HL-60 (cell line): ENCODE measurements at places on chromosomes 3 and 15.
A peak's percentile ranks its signal among the peaks of the same experiment; 100 is the strongest.

GRCh38 chr15:73994912-73995622, 551 bp downstream of the PML start:
- DNase-seq: peak; percentile 76

DNA sequence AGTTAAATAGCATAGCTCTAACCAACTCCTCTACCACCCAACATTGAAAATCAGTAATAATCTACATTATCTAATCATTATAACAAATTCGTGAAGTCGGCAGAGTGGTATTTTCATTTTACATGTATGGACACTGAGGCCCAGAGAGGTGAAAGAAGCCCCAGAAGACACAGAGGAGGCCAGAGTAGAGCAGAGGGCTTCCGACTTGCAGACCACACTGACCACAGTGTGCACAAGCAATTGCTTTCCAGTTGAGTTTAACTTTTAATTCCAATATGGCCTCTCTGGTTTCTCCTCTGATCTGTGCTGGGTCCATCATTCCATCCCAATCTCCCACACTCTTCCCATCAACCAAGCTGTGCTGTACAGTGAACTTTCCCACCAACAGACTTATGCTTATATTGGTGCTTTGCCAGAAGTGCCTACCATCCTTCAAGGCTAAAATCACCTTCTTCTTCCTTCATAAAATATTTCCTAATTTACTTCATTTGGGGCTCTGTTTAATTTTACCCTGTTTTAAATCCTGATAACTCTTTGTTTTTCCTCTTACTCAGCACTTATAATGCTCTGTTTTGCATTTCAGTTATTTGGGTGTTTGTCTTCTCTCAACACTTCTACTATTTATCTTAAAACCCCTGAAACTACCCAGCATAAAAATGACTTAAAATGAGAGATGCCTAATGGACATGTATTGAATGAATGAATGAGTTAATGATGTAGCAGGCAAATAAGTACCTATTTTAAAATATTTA, 81.8 kb upstream of the TNFSF10 start:
- DNase-seq: no peak

GRCh38 chr15:83107841-83108181, 366 bp downstream of the TM6SF1 start:
- no peak for DNase-seq

DNA sequence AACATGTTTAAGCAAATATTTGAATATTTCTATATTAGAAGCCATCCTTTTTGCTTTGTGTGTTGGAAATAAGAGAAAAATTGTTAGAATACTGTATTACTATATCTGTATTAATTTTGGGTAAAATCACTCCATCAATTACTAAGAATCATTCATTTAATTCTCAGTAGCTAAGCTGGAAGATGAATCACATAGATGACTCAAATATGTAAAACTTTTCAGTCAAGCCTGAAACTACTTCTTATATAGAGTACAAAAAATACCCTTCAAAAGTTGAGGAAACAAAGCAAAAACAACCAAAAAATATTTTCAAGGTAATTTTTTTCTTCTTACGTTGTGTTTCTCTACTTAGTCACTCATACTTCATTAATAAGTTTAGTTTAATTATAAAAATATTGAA, 205.7 kb upstream of the ROBO1 start:
- DNase-seq: no peak

DNA sequence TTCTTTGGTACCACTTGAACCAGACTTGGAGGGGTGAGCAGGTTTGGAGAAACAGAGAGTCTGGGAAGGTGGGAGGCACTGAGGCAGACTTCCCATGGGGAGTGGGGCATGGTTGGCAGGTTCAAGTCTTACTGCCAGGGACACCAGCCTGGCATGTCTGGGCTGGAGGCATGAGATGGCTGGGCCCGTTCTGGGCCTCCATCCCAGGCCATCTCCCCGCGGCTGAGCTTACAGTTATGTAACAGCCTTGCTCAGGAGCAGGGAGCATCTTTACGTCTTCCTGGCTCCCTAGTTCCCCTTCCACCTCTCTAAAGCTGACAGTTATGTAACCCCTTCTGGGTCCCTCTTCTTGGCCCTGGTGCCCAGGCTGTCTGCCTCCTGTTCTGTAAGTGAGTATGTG, 12.4 kb downstream of the VIPR1 start:
- no peak for DNase-seq

- DNase-seq: no peak
These were observed 141.8 kb upstream of the BHLHE40 start for GRCh38 chr3:4837374-4837930.

DNA sequence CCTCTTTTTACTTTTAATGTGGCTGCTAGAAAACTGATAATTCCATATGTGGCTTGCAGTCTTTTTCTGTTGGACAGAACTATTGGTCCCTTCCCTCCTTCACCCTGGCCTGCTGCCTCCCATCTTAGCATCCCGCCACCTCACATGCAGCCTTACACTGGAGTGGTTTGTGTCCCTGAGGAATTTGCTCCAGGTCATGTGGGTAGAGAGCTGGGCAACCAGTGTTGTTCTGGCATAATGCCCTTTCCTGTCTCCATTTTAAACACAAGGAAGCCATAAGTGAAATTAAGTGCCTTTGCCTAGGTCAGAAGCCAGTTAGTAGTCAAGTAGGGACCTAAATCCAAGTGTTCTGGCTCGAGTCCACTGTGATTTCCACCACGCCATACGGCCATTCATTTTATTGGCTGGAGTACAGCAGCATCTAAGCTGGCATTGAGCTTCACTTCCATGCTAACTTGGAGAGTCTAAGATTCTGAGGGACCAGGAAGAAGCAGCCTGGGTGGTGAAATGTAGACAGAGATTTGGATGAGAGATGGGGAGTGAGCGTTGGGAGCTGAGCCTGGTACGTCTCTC, 46.0 kb upstream of the PLXNA1 start:
- DNase-seq: no peak

- DNase-seq: no peak
These were observed 130.3 kb downstream of the GHSR start for GRCh38 chr3:172317984-172318383.

DNA sequence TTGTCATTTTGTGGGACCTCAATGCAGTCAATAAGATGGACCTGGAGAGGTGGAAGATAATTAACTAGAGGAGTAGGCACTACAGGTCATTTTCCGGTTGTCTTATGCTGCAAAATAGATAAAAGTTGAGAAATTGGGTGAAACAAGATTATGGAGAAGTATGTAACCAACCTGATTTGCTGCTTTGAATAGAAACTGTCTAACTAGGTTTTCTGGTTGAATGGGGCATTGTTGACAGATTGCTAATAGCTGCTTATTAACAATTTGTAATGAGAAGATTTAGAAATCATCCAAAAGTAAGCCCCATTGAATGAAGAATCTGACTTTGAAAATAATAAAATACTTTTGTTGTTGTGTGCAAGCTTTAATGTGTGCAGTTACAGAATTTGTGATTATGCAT, 26.2 kb downstream of the PIAS1 start:
- no peak for DNase-seq

DNA sequence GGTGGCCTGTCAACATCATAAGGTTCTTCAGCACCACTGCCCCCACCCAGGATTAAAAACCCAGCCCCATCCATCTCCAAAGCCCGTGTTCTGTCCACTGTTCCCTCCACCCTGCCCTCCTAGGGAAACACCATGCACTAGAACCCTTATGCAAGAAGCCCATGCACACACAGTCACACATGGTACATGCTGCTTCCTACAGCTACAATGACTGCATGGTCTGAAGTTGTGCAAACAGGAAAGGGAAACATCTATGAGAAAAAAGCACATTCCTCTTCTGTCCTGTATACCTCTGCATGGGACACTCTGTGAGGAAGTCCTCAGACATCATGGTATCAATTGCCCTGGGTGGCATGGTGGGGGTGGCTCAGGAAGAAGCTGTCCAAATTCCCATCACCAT, 108.6 kb upstream of the MRPS22 start:
- no peak for DNase-seq

DNA sequence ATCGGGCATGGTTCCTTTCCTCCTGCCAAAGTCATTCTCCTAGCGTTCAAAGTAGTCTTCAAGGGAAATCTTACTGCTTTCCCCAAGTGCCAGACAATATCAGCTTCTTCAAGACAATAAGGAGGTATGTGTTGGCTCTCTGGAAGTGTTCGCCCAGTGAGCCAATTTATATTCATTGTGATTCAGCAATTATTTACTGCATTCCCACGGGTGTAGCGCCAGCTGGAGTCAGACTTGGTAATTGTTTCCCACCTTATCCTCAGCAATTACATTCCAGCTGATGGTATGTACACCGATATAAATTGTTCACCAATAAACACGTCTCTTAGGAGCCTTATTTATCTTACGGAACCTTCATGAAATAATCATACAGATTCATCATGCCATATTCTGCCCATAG, 103.6 kb upstream of the CTNNB1 start:
- no peak for DNase-seq
